Omental fat pad (tissue), 4 donors: ENCODE measurements at places on chromosomes 6 and 20.

GRCh38 chr20:62117658-62118057 lies 4.6 kb upstream of the LSM14B start:
- DNase-seq, result no peak

DNA sequence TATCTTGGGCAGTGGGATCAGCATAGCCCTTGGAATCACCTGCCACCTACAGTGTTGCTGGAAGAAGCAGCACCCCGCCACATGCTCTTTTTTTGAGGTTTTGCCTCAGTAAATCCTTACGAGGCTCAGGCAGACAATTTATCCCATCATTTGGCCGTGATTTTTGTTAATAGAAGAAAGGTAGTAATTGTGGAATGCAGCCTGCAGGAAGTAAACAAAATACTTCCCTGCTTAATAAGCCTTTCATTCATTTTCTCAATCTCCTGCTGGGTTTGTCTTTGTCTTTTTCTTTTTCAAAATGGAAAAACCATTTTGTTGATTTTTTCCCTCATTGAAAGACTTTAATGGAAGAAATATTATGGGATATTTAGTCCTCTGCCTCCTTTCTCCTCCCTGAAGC lies 93.7 kb upstream of the CD83 start:
- no peak for DNase-seq

- no peak for DNase-seq
Observed at GRCh38 chr6:147903321-147903720, 394.8 kb downstream of the SAMD5 start.

DNA sequence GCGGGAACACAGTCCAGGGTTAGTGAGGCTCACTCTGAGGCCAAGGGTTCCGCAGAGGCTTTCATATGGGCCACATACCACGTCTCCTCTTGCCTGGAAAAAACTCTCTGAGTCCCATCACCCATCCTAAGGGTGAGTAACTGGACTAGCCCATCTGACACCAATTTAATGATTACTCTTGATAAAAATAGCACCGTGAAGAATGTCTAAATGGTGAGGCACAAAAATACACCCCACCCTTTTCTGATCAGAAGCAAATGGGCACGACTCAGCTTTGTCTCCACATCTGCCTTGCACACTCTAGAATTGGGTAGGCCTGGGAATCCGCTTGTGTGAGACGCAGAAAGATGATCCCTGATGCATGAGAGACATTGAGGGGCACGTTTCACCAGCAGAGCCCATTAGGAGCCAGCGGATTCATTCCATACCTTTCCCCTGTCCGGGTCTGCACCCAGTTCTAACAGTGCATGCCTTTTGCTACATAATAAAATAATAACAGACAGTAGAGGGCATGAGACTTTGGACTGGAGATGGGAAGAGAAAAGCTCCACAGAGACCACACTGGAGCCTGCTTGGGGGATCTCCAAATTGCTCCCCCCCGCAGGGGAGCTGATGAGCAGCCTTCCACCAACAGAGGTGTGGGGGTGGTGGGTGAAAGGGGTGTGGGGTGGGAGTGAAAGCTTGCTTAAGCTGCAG lies 110.0 kb upstream of the KCNK16 start:
- no peak for DNase-seq

DNA sequence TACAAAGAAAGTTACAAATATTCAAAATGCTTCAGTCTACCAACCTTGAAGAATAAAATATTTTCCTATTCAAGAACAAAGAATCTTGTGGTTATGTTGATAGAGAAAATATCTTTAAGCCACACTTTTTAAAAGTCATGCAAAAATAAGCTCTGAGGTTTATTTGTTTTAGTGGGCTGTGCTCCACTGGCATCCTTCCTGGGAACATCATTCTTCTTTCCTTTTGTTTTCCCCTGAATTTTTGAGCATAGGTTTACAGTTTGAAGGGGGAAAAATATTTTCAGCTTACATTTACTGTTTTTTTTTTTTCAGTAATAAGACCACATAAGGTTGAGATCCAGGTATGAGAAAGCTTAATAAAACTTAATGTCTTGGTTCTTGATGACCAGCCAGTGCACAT lies 72.0 kb upstream of the BACH2 start:
- no peak for DNase-seq

DNA sequence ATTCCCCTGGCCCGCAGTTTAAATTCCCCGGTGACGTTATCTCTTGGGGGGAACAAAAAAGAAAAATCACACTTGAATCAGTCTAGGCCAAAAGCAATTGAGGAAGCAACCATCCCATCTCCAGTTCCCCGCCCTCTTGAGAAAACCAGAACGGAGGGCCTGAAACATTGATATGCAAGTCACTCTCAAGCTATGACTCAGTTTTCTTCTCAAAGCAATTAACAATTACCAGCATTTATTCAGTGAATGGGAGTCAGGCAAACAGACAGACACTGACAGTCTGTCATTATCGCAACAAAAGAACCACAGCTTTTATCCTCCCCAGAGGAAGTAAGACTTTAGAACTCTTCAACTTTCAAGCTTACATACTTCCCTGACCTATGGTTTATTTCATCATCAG lies 100.9 kb downstream of the OPRM1 start:
- no peak for DNase-seq

DNA sequence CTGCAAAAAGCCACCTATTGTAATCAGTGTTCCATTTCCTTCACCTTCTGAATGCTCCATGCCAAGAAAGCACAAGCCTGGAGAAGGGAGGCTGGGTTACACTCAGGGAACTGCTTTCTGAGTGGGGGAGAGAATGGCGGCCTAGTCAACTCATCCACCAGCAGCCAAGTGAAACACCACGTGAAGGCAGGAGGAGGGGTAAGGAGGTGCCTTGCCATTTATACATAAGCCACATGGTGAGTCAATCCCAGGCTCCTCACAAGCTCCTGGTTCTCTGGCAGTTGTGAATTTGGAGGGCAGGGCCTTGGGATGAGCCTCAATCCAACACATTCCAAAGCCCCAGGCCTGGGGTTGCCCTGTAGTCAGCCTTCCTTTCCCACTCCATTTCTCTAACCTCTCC lies 149.4 kb downstream of the CD24 start:
- no peak for DNase-seq

- DNase-seq, result no peak
Observed at GRCh38 chr20:36210436-36211021, 25.7 kb upstream of the AAR2 start.

GRCh38 chr20:58372806-58373205 lies 16.2 kb upstream of the VAPB start:
- no peak for DNase-seq
